ENCODE measurements at places on chromosomes 4 and X. TPM values are rescaled to one million over a fixed set of nuclear protein-coding genes. Genes with fewer than 3 reads are reported as not detected.

The GATA1 gene
- not detected for total RNA-seq

The CT45A10 gene
- not detected for total RNA-seq

The XG gene
- 87.7 TPM for total RNA-seq

The NDST3 gene
- total RNA-seq: 0.25 TPM

The PLAC8 gene
- not detected for total RNA-seq

The TRIML2 gene
- total RNA-seq: not detected

The ANAPC4 gene
- total RNA-seq: 32.0 TPM

The MAGEB6B gene
- not detected for total RNA-seq

- no peak for DNase-seq
Measured at GRCh38 chrX:51332188-51332942, at the start of gene NUDT10. NUDT10 (plus strand) TSS chrX:51332822; CDS start chrX:51332966, 144 bp downstream.

- DNase-seq: no peak
Measured at GRCh38 chrX:115427861-115428410, 133.0 kb upstream of the PLS3 start.

DNA sequence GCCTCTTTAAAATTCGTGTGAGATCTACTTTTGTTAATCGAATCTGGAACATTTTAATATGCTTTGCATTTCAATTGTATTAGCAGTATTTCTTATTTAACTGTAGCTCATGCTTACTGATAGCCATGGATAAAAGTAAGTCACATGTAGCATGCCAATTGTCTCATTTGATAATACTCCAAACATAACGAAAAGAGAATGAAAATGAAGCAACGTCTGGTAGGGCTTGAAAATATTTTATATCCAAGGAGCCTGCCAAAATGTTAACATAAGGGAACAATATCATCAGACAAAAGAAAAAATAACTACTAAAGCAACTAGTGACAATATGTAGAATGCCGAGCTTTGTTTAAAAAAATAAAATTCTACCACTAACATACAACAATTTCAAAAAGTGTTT, 94.1 kb upstream of the MID1 start:
- no peak for DNase-seq

- no peak for DNase-seq
Measured at GRCh38 chr4:141599853-141600252, 36.5 kb upstream of the IL15 start.

GRCh38 chr4:134740290-134740689, 538.7 kb upstream of the PABPC4L start:
- DNase-seq: no peak

GRCh38 chr4:177308125-177308524, 1.5 kb upstream of the NEIL3 start:
- DNase-seq: no peak

DNA sequence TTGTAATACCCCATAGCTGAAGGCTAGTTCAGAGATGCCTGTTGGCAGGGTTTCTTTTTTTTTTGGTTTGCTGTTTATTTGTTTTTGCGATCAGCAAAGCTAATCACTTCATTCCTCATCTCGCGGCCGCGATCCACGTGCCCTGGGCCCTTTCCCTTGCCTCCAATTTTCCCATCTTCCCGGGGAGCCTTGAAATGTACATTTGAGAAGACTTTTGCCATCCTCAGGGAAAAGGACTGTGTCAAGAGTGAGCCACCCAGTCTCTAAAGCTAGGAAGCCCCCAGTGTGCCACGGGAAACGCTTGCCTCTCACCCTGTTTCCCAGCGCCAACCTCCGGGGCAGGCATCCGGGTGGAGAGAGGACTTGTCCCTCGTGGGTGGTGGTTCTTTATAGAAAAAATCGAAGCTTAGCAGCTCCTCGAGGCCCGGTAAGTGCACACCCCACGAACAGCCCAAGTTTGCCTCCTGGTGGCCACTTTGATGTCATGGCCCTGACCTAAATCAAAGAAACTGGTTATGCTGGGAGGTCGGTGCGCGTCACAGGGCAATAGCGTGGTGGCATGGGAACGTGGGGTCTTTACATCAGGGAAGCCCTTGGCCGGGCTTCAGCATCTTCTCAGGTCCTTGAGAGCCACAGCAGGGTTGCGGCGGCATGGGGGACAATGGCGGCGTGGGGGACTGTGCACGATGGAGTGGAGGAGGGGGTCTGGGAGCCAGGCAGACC, 42.0 kb downstream of the MAP7D3 start:
- peak; percentile 89 for DNase-seq

DNA sequence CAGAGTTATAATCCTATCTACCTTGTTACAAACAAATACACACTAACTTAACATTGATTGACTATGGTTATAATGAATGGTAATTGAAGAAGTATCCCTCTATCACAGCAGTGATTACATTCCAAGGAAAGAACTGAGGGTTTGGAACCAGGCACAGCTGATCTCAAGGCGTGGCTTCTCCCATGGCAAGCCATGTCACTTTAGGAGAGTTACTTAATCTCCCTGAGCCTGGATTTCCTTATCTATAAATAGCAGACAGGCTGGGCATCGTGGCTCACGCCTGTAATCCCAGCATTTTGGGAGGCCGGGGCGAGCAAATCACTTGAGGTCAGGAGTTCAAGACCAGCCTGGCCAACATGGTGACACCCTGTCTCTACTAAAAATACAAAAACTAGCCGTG, 25.6 kb downstream of the SORBS2 start:
- no peak for DNase-seq

GRCh38 chrX:107850422-107850765, 24.7 kb downstream of the MID2 start:
- no peak for DNase-seq

DNA sequence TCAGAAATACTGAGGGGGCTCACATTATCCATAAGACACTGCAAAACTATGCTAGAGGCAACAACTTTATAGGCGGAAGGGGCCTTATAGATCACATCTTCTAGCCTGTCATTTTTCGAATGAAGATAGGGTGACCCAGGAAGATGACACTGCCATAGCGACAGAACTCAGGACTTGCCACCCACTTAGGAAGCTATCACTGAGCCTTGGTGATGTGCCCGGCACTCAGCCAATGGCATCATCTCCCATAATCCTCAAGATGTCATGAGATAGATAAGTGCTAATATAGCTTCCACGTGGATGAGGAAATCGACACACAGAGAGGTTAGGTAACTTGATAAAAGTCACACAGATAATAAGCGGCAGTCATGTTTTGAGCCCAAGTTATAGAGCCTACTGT, 346.6 kb downstream of the DHX15 start:
- no peak for DNase-seq

DNA sequence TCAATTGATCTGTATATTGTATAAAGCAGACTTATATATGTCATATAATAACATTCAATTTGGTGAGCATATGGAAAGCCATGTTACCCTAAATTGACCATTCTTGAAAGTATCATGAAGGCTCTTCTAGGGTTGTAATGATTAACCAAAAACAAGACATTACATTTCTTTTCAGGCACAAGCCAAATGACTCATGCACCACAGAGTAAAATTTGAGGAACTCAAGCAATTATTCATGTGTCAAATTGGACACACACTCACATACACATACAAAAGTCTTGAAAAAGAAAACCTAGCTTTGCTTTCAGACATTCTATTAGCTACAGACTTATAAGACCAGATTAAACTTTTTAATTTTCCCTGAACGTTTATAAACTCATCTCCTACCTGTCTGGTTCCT, 146.5 kb upstream of the PCDH18 start:
- DNase-seq: no peak

GRCh38 chrX:23228950-23229448, 105.7 kb upstream of the PTCHD1 start:
- no peak for DNase-seq

DNA sequence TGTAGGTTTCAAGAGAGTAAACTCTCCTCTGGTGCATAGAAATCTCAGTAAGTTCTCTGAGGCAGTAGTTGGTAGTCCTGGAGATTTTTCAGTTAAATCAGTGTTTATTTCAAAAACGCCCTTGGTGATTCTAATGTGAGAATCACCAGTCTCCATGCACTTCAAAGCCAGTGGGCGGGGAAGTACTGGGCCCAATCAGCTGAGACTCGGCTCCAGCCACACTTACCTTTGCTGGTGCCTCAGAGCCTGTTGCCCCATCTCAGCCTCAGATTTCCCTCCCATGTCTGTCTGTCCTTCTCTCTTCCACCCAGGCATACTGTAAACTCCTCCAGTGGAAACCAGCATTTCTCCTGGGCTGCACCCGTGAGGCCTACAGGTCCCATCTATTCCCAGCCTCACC, 7.4 kb upstream of the MGST2 start:
- DNase-seq: no peak

DNA sequence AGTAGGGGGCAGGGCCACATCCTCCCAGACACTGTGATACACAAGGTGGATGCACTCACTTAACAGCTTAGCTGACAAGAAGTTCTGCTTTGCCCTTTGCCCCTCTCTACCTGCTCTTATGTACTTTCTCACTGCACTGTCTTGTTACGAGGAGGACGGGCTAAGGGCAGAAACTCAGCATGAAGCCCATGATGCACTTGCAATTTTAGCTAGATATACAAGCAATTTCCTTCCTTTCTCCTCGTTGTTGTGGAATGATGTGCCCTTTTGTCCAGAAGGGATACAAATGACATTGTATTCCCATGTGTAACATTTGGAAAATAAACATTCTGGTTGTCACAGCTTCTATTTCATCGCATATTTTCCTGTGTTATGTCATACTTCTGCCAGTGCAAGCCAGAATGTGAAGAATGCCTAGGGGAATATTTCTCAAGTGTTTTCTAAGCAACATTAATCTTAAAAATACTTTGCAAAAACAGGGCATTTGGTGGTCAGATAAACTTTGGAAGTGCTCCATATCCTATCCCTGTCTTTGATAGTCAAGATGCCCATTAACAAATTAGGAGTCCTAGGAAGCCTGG, 47.2 kb downstream of the MAOA start:
- DNase-seq: no peak

- DNase-seq: peak; percentile 84
Measured at GRCh38 chrX:119729408-119730201, 28.8 kb upstream of the SOWAHD start.

GRCh38 chr4:155530290-155530689, 136.4 kb upstream of the GUCY1A1 start:
- no peak for DNase-seq

GRCh38 chr4:124181039-124181438, 531.5 kb downstream of the ANKRD50 start:
- DNase-seq: no peak

GRCh38 chrX:39648548-39649254, 449.1 kb downstream of the BCOR start:
- DNase-seq: no peak

GRCh38 chrX:153727123-153727931, 2.7 kb downstream of the ABCD1 start:
- DNase-seq: no peak

- peak; percentile 28 for DNase-seq
Measured at GRCh38 chr4:119005928-119006460, 117.3 kb downstream of the SYNPO2 start.

GRCh38 chrX:38578167-38578566, 16.8 kb downstream of the TSPAN7 start:
- DNase-seq: no peak

DNA sequence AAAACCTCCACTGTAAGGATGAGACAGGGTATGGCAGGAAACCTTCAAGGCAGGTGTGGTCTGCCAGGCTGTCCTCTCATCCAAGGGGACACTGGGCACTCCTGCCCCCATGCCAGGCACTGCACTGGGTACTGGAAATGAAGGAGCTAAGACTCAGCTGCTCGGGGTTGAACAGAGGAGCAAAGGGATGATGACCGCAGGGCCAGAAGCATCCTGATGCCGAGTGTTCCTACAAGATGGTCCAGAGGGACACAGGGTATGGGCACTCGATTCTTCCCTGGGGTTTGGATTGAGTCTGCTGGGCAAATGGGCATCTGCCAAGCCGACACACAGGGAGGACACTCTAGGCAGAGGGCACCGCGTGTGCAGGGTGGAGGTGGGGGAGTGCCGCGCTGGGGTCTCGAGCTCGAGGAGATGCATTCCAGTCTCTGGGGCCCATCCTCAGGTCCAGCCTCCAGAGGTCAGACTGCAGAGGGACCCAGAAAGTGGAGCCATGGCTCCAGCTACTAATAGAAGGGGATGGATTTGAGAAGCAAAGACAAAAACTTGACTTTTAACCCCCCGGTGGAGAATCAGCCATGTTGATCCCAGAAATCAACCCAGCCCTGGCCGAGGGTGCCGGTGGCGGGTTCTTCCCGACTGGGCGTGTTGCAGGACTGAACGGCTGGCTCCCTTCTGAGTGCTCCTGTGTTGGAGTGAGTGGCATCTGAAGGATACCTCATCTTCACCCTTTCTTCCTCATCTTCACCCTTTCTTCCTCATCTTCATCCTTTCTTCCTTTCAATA, 247.0 kb downstream of the AFAP1 start:
- DNase-seq: no peak

GRCh38 chr4:133808151-133808550, 393.4 kb downstream of the PABPC4L start:
- no peak for DNase-seq
